ENCODE measurements at places on chromosomes 3 and 15.

DNA sequence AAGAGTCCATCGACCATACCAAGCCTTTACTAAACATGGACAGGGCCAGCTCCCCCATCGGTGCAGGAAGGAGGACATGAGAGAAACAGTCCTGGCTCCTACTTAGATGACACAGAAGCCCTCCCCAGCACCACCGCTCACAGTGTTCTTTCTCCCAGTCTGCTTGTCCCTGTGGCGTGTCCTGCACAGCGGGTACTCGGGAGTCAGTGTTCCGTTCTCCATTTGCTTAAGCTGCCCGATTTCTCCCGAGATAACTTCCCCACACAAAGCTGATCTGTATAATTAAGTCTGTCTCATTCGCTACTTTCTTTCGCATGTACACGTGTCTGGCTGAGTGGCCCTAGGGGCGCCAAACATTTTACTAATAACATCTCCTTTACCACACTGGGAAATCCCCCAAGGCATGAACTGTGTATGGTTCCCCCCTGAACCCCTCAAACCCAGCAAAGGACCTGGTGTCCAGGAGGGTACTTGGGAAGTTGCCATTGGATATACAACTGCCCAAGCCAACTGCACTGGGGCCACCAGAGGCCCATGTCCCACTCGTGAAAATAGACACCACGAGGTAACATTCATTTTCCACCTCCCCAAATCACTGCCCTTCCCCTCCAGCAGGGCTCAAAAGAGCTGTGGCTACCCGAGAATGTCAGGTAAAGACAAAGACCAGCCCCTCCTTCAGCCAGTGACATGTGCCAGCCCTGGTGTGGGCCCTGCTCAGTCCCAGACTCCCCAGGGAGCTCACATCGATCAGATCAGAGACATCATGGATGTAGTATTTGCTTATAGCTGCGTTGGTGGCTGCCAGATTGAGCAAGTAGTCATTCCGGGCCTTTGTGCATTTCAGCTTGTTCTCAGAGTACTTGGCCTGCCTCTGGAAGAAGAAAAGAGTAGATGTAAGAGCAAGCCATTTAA lies 96.5 kb upstream of the RAD18 start:
- DNase-seq: no peak

- no peak for DNase-seq
Observed at GRCh38 chr3:169246158-169246557, 417.4 kb downstream of the MECOM start.

DNA sequence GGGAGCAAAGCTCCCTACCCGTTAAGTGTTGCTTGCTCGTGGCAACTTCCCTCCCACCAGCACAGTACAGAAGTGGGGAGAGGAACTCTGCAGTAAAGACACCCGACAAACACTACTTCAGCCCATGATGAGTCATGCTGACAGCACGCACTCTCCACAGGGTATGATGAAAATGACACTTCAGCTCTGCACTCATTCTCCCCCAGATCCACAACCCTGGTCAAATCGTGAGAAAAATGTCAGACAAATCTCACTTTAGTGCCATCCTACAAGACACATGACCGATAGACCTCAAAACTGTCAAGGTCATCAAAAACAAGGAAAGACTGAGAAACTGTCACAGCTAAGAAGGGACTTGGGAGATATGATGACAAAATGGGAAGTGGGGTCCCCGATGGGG lies 278.9 kb downstream of the OCA2 start:
- no peak for DNase-seq

DNA sequence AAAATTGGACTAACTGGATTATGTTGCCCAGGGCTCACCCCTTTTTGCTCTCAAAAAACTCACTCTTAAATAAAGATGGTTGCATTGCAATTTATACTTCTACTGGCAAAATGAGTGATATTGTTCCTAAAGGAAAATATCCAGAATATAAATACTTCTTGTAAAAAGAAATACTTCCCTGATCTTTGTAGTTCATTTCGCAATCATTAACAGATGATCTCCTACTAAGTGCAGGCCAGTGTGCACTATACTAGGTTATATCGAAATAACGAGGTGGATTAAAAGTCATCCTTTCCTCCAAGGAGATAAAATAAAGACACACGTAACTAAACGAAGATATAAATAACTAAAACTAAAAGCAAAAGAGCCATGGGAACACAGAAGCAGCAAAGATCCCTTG lies 63.0 kb downstream of the MEX3B start:
- DNase-seq: no peak

Data from activated effector memory CD4-positive, alpha-beta T cell treated with anti-CD3 and anti-CD28 coated beads, Interleukin-2, amount 50 U/mL, for 16 hours (primary cell).